COR-L47 (cell line): ENCODE measurements at places on chromosomes 7 and 10.

DNA sequence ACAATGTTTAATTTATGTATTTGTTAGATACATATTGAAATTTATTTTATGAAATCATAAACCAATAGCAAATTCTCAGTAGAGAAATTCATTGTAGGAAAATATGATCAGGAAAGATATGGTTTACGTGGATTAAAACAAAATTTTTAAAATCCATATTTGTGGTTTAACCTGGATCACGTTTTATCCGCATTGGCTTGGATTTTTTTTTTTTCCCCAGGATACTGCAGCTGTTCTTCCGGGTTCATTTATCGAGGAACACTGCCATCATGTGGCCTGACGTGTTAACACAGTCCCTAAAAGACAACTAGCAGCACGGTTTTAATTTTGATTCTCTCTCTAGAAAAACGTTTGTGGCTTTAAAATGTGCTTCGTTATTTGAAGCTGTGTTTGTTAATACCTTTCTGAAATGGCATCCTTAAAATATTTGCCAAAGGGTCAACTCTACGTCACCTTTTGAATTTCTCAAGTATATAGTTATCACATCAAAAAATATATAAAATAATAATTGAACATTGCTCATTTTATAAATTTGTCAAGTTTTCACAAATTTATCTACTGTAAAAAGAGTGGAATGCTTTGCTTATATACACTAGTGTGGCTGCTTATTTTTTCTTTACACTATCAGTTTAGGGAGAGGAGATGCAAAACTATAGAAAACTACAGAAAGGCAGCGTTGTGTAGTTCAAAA is 8.7 kb upstream of the ASB4 start:
- peak; percentile 73 for DNase-seq

- no peak for DNase-seq
These were observed 206.3 kb downstream of the SNX10 start for GRCh38 chr7:26497801-26498596.

DNA sequence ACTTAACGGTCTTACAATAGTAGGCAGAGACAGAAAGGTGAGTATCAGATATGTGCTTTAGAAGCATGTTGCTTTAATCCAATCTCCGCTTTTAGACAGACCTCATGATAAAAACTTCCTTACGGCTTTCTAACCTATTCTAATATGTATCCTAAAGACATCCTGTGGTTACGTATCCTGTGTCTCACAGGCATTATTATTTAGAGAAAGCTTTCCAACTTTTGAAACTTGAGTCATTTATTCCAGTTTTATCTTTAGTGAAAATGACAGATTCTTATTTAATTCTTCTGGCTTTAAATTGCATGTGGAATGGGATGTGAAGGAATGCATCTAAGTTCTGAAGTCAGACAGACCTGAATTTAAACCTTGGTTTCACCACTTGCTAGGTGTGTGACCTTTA is 118.9 kb downstream of the OTUD1 start:
- DNase-seq: no peak

- DNase-seq: no peak
These were observed 34.1 kb upstream of the MKI67 start for GRCh38 chr10:128160297-128160711.

GRCh38 chr7:154429666-154430404 is 377.6 kb downstream of the DPP6 start:
- DNase-seq: no peak

GRCh38 chr10:4467481-4467880 is 358.5 kb upstream of the AKR1E2 start:
- DNase-seq: no peak

- no peak for DNase-seq
These were observed at the start of gene NRP1 for GRCh38 chr10:33334153-33334804. NRP1 (minus strand) TSS chr10:33334667; CDS start chr10:33334382, 285 bp downstream.

GRCh38 chr7:111903797-111904196 is 302.4 kb downstream of the DOCK4 start:
- no peak for DNase-seq

DNA sequence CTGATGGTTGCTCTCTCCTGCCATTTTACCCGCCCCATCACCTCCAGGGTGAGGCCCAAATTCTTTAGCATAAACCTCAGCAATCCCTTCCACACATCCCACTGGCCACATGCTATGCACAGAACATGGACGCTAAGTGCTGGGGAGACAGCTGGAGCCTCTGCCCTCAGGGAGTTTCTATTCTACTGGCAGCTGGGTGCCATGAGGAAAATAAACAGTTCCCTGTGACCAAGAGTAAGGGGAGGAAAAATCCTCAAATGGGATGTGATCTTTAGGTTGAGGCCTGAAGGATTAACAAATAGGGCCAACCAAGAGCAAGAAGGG is 1.2 kb downstream of the PARP12 start:
- DNase-seq: no peak

GRCh38 chr7:134450294-134451000 is 8.5 kb downstream of the AKR1B1 start:
- no peak for DNase-seq

- DNase-seq: no peak
These were observed 103.8 kb downstream of the BUB3 start for GRCh38 chr10:123257904-123258456.

- DNase-seq: no peak
These were observed 1.7 kb downstream of the AKR1B1 start for GRCh38 chr7:134457210-134457609.

GRCh38 chr7:79828866-79829265 is 305.8 kb upstream of the GNAI1 start:
- DNase-seq: no peak

- no peak for DNase-seq
These were observed 272.9 kb upstream of the ZWINT start for GRCh38 chr10:56633876-56634452.

GRCh38 chr10:99431190-99431760 is 851 bp upstream of the GOT1 start:
- DNase-seq: no peak

DNA sequence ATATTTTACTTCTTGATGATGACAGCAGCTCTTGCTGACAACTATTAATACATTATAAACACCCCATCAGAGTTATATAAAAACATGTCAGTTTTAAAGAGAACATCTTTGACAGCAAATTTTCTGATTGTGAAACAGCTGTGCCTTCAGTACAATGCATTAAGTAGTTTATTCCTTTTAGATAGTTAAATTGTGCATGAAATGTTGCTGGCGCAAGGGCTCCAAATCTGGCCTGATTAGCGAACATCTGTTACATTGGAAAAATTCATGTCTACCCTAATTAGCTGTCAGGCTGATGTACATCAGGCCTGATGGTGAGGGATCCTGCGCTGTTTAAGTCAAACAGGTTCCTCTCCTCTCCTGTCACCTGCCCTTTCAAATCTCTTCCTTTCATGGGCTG is 171.9 kb upstream of the SP8 start:
- peak; percentile 77 for DNase-seq

DNA sequence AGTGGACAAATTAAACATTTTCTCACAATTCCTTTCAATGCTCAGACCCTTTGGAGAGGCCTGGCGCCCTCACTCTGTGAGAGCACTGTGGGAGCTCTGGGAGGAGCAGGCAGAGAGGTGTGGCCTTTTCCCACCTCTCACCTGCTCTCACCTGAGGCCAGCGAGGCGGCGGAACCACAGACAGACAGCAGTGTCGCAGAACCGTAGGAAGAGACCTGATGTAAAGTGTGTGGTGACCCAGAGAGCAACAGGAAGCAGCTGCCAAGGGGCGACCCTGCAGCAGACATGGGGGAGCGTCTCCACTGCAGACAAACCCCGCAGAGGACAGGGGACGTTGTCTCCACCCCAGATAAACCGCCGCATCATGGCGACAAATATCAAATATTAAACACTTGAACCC is 15.6 kb upstream of the PARP12 start:
- no peak for DNase-seq

GRCh38 chr10:73865107-73865458 is 9.3 kb downstream of the CAMK2G start:
- DNase-seq: no peak

- DNase-seq: no peak
These were observed 130.1 kb upstream of the EGR2 start for GRCh38 chr10:62946278-62946677.

DNA sequence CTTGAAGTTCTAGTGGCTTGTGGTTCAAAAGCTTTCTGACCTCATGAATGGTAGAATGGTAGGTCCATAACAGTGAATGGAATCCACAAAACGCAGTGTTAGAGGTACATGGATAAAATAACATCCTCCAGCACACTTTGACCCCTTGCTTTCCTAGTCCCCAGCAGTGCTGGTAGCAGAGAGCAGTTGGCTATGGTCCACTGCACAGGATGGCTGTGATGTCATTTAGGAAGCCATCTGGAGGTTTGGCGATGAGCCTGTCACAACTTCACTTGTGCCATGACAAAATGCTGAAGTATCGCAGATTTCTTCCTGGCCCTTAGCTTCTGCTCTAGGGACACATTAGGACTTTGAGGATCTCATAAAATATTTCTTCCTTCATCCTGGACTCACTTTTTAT is 300.0 kb upstream of the FZD8 start:
- no peak for DNase-seq

GRCh38 chr10:29471544-29471859 is 163.3 kb downstream of the SVIL start:
- no peak for DNase-seq

- DNase-seq: no peak
These were observed 14.9 kb upstream of the GIMAP8 start for GRCh38 chr7:150435390-150436073.

GRCh38 chr10:120308589-120308988 is 148.4 kb upstream of the PLPP4 start:
- no peak for DNase-seq

DNA sequence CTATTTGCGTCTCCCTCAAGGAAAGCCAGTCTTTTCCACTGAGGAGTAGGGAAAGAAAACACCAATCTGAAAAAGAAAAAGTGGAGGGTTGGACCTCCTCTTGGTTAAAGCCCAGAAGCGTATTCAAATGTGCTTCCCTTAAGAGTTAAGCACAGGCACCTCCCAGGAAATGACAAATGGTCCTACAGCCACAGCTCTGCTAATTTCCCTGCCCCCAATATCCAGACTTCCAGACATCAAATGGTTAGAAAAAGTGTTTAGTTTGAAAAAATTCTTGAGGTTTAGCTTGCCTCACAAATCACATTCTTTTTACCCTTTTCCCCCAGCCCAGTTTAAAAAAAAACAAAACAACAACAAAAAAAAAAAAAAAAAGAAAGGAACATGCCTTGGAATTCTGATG is 19.0 kb upstream of the COL1A2 start:
- DNase-seq: no peak

- DNase-seq: no peak
These were observed 315.1 kb downstream of the TNS3 start for GRCh38 chr7:47266799-47267198.

GRCh38 chr7:47528471-47528870 is 53.4 kb downstream of the TNS3 start:
- DNase-seq: no peak

DNA sequence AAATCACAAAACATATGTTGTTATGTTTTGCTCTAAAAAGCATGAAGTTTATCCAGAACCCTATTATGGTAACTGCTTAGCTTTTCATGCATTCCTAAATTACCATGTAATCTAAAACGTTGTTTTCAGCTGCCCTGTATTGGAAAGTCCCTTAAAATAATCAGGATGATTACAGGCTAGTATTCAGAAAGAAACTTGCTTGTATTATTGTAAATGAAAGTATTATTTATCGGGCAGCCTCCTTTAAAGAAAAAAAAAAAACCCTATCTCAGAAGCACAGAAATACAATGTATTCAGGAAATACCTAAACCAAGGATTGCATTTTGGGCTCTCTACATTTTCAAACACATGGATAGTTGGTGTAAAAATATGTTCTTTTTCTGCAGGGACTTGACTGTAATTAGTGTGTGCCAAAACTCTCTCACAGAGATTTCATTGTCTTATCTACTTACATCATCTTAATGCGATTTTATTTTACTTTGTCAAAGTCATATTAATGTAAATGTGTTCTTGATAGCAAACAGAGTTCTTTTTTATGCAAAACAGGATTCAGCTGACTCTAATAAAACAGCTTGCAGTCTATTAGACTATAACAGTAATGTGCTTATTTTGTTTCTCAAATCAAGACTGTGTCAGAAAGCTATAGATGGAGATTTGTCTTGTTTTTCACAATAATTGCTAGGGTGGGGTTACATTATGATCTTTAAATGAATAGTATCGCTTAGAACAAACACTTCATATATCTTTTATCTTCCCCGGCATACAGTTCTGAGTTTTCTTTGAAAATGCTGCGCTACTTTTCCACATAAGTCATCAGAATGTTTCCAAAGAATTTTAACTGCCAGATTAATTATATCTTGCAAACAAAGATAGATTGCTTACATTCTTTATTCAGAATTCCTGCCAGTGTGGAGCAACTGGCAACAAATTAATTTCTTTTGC is 65.3 kb upstream of the ARID5B start:
- DNase-seq: no peak

DNA sequence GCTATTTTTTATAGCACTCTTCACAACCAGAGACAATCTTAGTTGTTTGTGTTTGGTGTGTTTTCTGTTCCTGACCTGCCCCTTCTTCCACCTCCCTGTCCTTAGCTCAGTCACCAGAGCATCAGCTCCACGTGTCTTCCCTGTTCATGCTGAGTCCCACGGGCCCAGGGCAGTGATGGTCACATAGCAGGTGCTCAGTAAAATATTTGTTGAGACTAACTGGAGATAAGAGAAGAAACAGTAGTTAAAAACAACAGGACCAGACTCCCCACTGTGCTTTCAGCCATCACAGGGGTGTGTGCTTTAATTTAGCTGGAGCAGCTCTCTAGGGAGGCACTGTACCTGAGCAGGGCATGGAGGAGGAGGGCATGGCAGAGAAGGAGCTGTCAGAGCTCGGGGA is 307.3 kb upstream of the ZNF32 start:
- no peak for DNase-seq

GRCh38 chr7:140908361-140908760 is 16.4 kb downstream of the BRAF start:
- DNase-seq: no peak

DNA sequence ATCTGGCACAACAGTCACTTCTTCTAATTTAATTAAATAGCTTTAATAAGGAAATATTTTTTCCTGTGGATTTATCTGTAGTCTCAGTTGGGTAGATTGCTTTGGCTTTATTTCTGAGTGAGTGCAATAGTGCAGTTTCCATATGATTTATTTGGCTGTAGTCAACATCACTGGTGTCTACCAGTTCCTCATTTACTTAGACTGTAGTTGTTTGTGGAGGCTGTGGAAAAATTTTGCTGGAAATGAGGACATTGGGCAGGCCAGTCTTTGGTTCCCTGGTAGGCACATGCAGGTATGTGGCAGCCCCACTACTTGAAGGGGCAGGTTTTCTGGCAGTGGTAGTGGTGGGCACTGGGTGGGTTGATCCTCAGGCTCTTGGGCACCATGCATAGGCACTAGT is 15.5 kb downstream of the TAS2R40 start:
- DNase-seq: no peak
